ENCODE measurements at places on chromosomes 11 and 22.

DNA sequence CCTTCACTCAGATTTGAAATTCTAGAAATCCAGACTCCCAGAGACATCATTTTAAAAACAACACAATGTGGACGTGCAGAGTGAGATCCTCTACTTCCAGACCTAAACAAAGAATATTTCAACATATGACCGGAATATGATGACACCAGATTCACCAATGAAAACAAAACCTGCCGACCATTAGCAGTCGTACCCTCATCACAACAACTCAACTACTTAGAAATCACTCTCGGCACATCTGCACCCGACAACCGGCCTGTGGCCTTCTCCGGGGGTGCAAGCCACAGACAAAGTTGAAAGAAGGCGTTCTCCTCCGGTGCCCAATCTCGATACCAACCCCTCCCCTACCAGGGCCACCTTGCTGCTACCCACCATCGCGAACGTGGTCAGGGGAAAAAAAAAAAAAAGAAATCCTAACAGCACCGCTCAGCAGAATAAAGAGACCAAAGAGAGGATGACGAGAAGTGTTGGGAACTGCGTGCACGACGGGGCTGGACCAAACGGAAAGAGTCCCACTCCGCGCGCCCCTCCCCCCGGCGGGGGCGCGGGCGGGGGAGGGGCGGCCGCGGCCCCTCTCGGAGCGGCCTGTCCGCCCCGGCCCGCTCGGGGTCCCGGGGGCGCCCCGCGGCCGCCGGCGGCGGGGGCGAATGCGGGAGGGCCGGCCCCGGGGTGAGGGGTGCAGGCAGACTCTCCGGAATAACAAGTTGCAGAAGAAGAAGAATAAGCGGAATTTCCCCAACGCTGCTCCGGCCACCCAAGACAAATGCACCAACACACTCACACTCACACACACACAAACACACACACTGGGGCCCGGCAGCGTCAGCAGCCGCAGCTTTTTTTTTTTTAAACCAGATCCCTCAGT lies 1.7 kb downstream of the PHF21A start:
- DNase-seq: no peak

DNA sequence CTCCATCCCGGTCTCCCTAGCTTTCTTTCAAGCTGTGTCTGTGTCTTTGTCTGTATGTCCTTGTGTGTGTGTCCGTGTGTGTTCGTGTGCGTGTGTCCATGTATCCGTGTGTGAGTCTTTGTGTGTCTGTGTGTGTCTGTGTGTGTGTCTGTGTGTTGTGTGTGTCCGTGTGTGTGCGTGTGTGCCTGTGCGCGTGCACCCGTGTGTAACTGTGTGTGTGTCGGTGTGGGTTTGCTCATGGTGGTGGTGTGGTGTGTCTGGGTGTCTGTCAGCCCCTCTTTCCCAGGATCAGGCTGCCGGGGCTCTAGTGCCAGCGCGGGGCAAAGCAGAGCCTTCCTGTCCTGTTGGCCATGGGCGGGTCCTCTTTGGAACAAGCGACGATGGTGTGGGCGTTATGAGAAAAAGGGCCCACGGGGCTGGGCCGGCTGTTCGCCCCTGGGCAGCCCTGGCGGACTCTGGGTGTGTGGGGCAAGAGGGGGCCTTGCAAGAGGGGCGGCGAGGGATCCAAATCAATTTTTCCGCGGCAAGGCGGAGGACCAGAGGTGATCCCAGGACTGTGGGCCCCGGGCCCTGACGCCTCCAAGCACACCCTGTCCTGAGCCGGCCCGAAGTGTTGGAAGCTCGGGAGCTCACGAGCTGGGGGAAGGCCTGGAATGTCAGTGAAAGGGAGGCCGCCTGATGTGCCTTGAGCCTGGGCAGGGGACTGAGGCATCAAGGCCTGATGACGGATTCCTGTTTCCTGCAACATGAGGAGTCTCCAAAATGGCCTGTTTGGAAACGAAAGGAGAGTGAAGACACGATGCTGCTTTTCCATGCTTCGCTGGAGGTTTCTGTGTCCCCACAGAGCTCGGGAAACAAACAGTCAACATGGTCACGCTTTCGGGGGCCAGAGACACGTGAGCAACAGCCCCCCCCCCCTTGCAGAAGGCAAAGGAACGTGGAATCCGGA lies 3929.2 kb upstream of the OR11H1 start:
- no peak for DNase-seq

DNA sequence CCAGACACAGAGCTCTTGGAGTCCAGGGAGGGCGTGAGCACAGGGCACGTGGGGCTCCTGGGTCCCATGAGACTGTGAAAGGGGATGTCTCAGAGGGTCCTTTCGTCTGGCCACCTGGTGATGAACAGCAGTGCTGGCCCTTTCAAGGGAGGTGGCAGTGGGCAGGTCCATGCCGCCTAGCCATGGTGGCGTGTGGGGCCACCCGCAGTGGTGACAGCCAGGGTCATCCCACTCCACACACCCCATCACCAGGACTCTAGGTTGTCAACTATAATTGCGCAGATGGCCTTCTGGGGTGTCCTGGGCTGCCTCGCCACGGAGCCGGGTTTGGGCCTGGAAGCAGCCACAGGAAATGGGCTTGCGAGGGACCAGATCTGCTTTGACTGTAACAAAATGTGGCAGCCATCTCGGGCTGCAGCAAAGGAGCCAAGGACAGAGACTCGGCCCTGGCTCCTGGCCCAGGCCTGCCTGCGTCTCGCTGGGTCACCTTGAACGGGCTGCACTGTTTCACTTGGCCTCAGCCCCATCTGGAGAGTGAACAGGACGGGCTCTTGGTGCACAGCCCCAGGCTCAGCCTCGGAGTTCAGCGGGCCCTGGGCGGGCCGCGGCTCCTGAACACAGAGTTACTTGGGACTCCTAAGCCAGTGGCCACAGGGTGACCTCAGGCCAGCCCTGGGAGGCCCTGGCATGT lies 1350.5 kb downstream of the BRD1 start:
- no peak for DNase-seq

DNA sequence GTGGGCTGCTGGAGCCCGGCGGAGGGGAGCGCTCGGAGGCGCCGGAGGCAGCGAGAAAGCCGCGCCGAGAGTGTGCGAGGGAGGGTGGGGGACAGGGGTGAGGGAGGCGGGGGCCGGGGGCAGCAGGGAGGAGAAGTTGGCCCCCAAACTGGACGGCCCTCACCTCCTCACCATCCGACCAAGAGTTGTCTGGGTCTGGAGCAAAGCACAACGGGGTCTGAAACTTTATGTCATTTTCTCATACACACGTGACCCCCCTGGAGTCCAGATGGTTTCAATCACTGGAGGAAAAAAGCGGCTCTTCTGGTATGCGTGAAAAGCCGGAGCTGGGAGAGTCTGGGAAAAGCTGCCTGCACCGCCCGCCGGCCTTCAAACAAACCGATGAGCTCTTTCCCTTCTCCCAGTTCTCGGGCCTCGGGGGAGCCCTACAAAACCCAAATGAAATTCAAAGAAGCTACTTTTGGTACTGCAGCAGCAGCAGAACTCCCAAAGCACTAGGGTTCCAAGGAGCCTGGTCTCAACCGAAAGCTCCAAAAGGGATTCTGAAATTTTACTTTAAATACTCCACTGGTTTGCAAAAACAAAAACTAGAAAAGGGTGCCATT lies 39.7 kb upstream of the AKIP1 start:
- DNase-seq: no peak

DNA sequence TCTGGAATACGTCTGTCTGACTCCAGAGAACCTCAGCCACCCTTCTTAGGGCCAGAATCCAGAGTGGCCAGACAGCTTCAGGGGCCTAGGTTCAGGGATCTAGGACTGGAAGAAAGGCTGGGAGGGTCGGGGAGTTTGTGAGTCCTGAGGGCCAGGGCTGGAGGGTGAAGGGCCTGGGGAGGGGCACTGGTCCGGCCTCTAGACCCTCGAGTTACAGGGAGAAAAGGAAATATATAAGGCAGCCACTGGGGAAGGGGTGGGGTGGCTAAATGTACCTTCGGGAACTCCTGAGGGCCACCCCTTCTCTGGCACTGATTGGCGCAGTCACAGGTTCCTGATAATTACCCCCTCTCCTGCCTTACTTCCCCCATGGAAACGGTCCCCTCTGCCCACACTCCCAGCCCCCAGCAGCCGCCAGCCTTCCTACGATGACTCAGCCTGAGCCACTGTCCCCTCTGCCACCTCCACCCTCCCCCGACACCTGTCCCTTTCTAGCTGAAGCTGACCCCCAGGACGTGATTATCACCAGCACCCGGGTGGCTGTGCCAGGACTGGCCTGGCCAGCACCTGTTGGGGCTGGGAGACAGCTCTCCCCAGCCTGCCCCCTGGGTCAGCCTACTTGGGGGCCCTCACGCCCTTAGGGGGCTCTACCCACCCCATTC lies 26.4 kb downstream of the MB start:
- no peak for DNase-seq

DNA sequence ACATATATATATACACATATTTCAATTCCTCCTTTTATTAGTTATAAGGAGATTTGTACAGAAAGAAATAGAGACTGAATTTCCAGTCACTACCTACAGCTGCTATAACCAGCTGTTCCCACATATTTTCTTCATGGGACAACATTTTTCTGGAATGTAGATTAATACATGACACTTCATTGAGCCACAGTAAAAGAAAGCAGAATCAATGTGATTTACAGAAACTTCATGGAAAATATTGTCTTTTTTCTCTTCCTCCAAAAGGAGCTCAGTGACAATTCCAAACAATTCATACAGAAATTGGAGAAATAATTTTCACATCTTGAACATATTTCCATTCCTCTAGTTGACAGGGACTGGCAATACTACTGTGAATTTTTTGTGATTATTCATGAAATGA lies 249.2 kb downstream of the DLG2 start:
- no peak for DNase-seq

GRCh38 chr11:111937461-111937769 lies 272 bp downstream of the DIXDC1 start:
- DNase-seq: no peak

DNA sequence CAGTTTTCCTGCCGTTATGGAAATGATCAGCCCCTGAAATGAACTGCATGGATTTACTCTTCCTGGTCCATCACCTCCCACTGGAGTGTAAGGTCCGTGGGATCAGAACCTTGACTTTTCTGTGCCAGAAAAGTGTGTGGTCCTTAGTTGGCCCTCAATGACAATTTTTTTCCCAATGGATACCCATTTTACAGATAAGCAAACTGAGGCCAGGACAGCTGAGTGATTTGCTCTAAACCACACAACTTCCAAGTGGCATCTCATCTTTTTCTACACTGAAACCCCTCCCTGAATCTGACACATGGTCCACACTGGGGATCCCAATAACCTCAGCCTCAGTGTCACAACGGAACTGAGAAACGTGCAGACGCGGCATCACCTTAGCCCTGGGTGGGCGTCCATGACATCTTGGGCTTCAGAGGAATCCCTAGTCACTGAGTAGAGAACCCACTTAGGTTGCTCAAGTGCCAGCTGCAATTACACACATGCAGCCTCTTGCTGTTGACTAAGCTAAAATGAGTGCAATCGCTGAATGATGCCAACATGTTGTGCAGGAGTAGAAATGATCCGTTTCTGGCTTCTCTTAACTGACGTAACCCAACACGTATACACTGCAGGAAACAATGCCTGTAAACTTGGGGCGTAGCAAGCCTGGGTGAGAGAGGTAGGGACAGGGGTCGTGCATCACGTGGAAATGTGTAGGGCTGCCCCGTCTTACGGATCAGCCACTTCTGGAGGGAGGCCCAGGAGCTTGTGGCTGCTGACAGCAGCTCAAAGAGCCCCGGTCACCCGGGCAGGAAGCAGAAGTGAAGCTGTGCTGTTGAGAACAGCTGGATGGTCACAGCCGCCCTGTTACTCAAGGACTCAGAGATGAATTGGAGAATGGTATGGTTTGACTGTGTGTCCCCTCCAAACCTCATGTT lies 136.3 kb downstream of the SHANK2 start:
- DNase-seq: no peak

GRCh38 chr11:109984634-109985289 lies 108.4 kb upstream of the ZC3H12C start:
- no peak for DNase-seq

- DNase-seq: no peak
These were observed 24.1 kb upstream of the GAL start for GRCh38 chr11:68660066-68660810.

GRCh38 chr11:36365907-36366306 lies 69.8 kb downstream of the PRR5L start:
- DNase-seq: no peak

DNA sequence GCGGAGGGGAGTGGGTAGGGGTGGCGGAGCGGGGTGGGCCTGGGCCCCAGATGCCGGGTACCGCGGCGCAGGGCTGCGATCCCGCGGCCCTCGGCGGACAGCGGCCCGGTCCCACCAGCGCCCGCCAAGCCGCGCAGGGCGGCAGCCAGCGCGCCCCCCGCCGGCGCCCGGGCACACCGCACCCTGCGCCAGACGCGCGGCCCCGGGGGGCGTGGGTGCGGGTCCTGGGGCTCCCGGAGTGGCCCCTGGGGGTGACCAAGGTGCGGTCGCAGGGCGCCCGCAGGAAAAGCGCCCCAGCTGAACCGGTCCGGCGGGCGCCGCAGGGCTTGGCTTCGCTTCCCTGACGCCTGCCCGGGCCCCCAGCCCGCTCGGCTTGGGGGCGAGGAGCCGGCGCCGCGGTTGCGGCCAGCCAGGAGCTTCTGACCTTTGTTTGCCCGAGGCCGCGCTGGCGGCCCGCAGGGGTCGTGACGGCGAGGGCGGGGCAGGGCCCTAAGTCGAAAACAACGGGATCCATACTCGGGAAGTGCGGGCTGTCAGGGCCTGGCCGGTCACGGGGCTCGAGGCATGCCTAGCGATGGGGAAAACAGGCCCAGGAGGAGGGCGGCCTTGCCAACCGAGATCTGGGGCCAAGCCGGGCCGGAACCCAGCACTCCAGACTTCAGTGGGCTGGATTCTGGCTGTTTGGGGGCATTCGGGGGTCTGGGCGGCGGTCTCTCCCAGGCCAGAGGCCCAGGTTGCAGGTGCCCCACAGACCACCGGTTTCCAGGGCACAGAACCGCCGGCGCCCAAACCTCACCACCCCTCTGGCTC lies 581 bp upstream of the AP5B1 start:
- DNase-seq: no peak

Measured in stimulated activated CD4-positive, alpha-beta T cell treated with anti-CD3 and anti-CD28 coated beads, Interleukin-1b, Interleukin-23, amount 100 ng/mL, for 1 hour (primary cell).